ENCODE measurements at places on chromosomes 6 and 20.
A peak's percentile ranks its signal among the peaks of the same experiment; 100 is the strongest.

GRCh38 chr20:20457392-20458126 lies 89.7 kb downstream of the INSM1 start:
- DNase-seq: peak; percentile 14

GRCh38 chr6:119076173-119076572 lies 2.3 kb downstream of the FAM184A start:
- no peak for DNase-seq

- peak; percentile 92 for DNase-seq
These were observed 376.7 kb upstream of the CITED2 start for GRCh38 chr6:139751179-139751578.

DNA sequence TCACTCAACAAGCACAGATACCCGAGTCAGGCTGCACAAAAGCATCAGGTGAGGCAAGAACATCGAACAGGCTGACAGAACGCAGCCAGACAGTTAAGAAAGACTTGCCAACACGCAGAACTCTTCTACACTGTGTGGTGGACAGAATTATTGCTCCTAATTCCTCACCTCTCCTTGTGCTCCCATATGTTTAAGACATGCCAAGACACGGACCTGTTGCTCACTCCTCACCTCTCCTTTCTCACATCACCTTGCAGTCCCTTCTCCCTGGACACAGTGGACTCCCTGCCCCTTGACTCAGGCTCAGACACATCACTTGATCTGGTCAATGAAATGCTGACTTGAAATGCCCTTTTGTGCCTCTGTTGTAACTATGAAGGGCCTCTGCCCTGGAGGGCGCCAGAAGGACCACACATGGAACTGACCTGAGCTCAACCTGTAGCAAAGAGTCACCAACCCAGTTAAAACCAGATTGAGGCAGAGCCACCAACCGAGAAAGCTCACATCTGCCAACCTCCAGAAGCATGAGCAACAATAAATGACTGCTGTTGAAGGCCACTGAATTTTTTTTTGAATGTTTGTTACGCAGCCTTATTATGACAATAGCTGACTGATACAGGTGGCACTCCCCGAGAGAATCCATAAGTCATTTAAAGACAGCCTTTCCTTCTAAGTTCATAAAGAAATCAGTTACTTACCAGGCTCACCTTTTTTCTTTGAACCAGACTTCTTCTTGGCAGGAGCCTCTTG lies 24.0 kb downstream of the RRBP1 start:
- no peak for DNase-seq

- DNase-seq: peak; percentile 33
These were observed 54.2 kb upstream of the FRMD1 start for GRCh38 chr6:168133168-168133561.
